ENCODE measurements at places on chromosomes 12 and 14. TPM values are rescaled to one million over a fixed set of nuclear protein-coding genes. Genes with fewer than 3 reads are reported as not detected.

- peaks cover 1% of the 10 kb centered on the region for H3K36me3 ChIP-seq
- H3K27ac ChIP-seq = no peak overlapping the region
- no peaks in the 10 kb centered on the region for H3K27me3 ChIP-seq
Observed at GRCh38 chr14:65676361-65677014, 264.0 kb downstream of the FUT8 start.

DNA sequence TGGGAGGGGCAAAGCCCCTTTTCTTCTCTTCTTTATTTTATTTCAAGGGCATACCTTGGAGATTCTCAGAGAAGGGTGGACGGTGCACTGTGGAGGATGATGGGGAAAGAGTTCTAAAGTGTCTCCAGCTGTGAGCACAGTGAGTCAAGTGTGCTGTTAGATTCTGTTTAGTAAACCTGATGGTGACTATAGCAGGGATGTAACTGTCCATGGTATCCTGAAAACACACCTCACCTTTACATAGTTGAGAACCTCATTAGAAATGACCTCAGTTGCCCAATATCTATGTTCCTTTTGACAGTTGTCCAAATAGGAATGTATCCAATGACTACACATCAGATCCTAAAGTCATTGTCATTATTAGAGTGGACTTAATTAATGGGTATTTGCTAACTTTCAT, 38.0 kb downstream of the CNTN1 start:
- no peaks in the 10 kb centered on the region for H3K27me3 ChIP-seq
- no peak overlapping the region for H3K27ac ChIP-seq
- no peak overlapping the region for H3K4me3 ChIP-seq
- DNase-seq = no peak
- H3K4me1 ChIP-seq = no peaks in the 10 kb centered on the region
- H3K36me3 ChIP-seq = no peaks in the 10 kb centered on the region

Gene CLEC1B
- total RNA-seq = not detected

DNA sequence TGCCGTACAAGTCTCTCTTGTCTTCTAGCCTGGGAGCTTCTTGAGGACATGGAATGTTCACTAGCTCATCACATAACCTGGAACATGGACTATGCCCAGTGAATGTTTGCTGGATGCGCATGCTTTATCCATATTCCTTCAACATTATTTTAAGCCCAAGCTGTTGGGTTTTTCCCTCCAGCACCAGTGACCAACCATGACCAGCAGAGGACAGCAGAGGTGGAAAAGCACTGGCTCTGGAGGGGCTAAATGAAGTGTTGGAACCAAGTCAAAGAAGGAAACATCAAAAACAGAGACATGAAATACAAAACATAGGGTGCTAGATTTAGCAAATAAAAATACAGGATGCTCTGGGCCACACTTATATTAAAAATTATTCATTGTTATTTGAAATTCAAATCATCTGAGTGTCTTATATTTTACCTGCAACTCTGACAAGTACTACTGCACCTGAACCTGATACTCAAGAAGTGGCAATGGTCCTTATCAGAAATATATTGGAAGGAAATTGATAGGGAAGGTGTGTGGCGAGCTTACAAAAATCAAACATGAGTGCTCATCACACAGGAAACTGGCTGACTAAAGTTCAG, 23.1 kb upstream of the HELB start:
- no peaks in the 10 kb centered on the region for H3K27me3 ChIP-seq
- H3K36me3 ChIP-seq = no peaks in the 10 kb centered on the region
- no peaks in the 10 kb centered on the region for H3K4me1 ChIP-seq
- H3K4me3 ChIP-seq = no peak overlapping the region
- H3K27ac ChIP-seq = no peak overlapping the region

Gene DENND5B
- total RNA-seq = 8.8 TPM

Gene FITM1
- total RNA-seq = 6.3 TPM

DNA sequence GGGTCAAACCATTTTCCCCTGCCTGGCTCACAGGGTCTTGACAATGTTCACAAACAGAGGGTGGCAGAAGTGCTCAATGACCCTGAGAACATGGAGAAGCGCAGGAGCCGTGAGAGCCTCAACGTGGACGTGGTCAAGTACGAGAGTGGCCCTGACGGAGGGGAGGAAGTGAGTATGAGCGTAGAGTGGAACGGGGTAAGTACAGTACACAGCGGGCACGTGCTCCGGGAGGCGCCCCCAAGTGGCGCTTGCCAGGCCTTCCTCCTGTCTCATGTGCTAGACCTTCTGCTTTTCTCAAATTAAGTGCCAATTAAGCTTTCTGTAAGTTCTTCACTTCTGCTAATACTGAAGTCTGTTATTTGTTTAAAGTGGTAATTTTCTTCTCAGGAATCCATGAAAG, 35.9 kb downstream of the XRCC3 start:
- H3K36me3 ChIP-seq = peaks cover 49% of the 10 kb centered on the region
- no peaks in the 10 kb centered on the region for H3K4me1 ChIP-seq

Gene AMHR2
- total RNA-seq = 2.3 TPM

Gene DTD2
- total RNA-seq = 22.3 TPM

Gene OVCH1
- total RNA-seq = 0.52 TPM

- DNase-seq = no peak
- no peak overlapping the region for H3K4me3 ChIP-seq
- no peaks in the 10 kb centered on the region for H3K27me3 ChIP-seq
- H3K36me3 ChIP-seq = no peaks in the 10 kb centered on the region
- H3K4me1 ChIP-seq = no peaks in the 10 kb centered on the region
Observed at GRCh38 chr12:116616536-116617248, 57.5 kb downstream of the MAP1LC3B2 start.

GRCh38 chr14:68140076-68140741, 320.6 kb downstream of the RAD51B start:
- no peak overlapping the region for H3K4me3 ChIP-seq
- no peaks in the 10 kb centered on the region for H3K27me3 ChIP-seq
- peak; percentile 44 for DNase-seq
- peaks cover 75% of the 10 kb centered on the region for H3K4me1 ChIP-seq

- no peak for DNase-seq
- H3K36me3 ChIP-seq = no peaks in the 10 kb centered on the region
- no peaks in the 10 kb centered on the region for H3K4me1 ChIP-seq
- no peak overlapping the region for H3K4me3 ChIP-seq
Observed at GRCh38 chr12:102542816-102543440, 62.6 kb upstream of the IGF1 start.

DNA sequence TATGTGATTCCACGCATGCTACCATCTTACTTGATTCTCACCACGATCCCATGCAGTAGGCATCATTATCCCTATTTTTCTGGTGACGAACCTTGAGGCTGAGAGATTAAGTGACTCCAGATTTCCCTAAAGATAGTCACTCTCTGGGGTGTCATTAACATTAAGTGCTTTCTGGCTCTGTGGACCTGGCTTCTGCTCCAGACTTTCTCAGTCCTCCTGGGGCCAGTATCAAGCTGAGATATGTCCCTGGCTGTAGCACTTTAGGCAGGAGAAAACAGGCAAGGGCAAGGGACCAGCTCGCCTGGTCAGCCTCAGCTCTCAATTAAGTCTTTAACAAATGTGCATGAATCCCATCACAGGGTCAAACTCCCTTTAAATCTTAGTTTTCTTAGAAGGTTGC, 38.3 kb upstream of the PRB2 start:
- H3K4me3 ChIP-seq = no peak overlapping the region
- no peaks in the 10 kb centered on the region for H3K4me1 ChIP-seq
- no peaks in the 10 kb centered on the region for H3K27me3 ChIP-seq
- H3K36me3 ChIP-seq = no peaks in the 10 kb centered on the region

- peaks cover 19% of the 10 kb centered on the region for H3K4me1 ChIP-seq
- H3K27ac ChIP-seq = no peak overlapping the region
- no peaks in the 10 kb centered on the region for H3K27me3 ChIP-seq
Observed at GRCh38 chr14:68927089-68927488, 52.0 kb downstream of the ACTN1 start.

- H3K27ac ChIP-seq = no peak overlapping the region
- no peaks in the 10 kb centered on the region for H3K27me3 ChIP-seq
- DNase-seq = no peak
Observed at GRCh38 chr12:129687731-129688130, 216.1 kb downstream of the TMEM132D start.

GRCh38 chr12:130161261-130162243, 712 bp upstream of the FZD10 start:
- H3K4me1 ChIP-seq = peaks cover 14% of the 10 kb centered on the region
- H3K27ac ChIP-seq = no peak overlapping the region
- H3K27me3 ChIP-seq = no peaks in the 10 kb centered on the region
- H3K36me3 ChIP-seq = no peaks in the 10 kb centered on the region
- DNase-seq = peak; percentile 33
- H3K4me3 ChIP-seq = no peak overlapping the region

- no peak overlapping the region for H3K4me3 ChIP-seq
- H3K27me3 ChIP-seq = no peaks in the 10 kb centered on the region
- H3K36me3 ChIP-seq = no peaks in the 10 kb centered on the region
Observed at GRCh38 chr14:92411941-92412340, 89.0 kb downstream of the SLC24A4 start.

Gene GPRC5D
- total RNA-seq = not detected

Gene RTRAF
- 40.7 TPM for total RNA-seq

GRCh38 chr12:111439657-111440151, 34.0 kb downstream of the SH2B3 start:
- H3K36me3 ChIP-seq = no peaks in the 10 kb centered on the region
- DNase-seq = no peak
- H3K27ac ChIP-seq = no peak overlapping the region
- no peak overlapping the region for H3K4me3 ChIP-seq
- no peaks in the 10 kb centered on the region for H3K27me3 ChIP-seq

DNA sequence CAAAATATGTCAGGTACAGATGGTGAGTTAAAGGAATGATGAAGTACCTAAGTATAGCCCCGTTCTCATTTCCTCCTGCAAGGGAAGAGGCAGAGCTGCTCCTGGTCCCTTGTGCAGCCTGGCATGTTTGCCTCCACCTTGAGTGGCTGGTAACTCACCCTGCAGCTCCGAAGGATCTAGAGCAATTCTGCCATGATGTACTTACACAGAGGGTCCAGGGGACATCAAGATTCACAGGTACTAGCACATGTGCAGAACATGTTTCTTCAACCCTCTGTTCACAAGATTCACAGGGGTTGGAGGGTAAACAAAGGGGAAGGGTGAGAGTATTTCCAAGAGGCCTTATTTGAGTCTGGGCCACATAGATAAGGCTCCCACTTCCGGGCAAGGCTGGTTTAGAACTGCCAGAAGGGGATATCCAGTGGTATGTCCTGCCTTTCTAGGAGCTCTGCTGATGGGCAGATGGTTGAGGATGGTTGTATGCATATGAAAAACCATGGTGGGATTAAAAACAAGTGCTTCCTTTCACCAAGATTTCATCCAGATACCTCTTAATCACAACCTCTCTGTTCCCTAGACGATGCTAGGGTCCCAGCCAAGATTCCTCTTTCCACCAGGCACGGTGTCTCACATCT, 7.7 kb downstream of the DCTN2 start:
- peaks cover 6% of the 10 kb centered on the region for H3K36me3 ChIP-seq
- no peaks in the 10 kb centered on the region for H3K4me1 ChIP-seq
- no peak for DNase-seq
- no peaks in the 10 kb centered on the region for H3K27me3 ChIP-seq
- H3K4me3 ChIP-seq = no peak overlapping the region

Gene GDF11
- 0.78 TPM for total RNA-seq

Gene RAD9B
- 2.3 TPM for total RNA-seq

Gene DPY19L2
- 5.6 TPM for total RNA-seq
